ENCODE measurements at places on chromosomes 2 and 18.

- DNase-seq: peak; percentile 22
Observed at GRCh38 chr2:1132328-1132969, 181.8 kb downstream of the SNTG2 start.

DNA sequence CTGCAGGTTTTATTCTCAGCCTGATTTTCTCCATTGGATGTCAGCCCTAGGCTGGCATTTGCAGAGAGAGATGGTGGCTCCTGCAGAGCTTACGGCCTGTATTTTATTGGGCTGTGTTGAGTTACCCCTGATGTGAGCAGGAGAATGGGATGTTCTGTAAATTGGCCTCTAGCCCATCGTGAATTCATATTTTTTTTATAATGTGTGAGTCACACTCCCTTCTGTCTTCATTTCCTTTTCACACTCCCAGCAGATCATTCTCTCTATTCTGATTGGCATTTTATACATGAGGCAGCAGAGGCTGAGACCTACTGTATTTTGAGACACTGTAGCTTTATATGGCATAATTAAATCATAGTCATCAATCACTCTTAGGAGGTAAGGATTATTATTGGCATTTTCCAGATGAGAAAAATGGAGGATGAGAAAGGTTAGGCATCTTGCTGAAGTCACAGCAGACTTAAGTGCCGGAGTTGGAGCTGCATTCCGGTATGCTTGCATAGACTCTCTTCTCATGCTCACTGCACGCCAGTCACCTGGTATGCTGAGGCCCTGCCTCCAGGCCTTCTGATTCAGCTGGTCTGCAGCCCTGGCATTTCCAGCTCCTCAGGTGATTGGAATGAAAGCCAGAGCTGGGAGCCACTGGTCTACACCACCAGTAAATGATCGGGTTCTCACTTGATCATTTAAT is 142.4 kb downstream of the NEDD4L start:
- no peak for DNase-seq

DNA sequence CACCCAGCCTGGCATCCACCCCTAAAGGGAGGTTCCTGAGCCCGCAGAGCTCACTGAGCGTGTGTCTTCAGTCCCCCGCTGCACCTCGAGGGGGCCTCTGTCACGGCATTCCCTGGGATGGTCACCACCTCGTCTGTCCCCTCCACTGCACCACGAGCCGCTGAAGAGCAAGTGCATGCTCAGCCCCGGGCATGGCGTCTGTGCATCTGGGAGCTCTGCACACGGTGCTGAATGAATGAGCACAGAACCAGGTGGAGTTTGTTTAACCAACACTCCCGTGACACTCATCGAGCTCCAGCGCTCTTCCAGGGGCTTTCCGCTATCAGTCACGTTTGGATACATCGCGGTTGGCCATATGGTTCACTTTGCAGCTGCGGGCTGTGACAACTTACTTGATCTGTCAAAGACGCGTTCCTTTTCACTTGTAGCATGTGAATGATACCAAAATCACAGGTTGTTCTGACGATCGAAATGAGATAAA is 9.2 kb downstream of the ALLC start:
- DNase-seq: no peak

DNA sequence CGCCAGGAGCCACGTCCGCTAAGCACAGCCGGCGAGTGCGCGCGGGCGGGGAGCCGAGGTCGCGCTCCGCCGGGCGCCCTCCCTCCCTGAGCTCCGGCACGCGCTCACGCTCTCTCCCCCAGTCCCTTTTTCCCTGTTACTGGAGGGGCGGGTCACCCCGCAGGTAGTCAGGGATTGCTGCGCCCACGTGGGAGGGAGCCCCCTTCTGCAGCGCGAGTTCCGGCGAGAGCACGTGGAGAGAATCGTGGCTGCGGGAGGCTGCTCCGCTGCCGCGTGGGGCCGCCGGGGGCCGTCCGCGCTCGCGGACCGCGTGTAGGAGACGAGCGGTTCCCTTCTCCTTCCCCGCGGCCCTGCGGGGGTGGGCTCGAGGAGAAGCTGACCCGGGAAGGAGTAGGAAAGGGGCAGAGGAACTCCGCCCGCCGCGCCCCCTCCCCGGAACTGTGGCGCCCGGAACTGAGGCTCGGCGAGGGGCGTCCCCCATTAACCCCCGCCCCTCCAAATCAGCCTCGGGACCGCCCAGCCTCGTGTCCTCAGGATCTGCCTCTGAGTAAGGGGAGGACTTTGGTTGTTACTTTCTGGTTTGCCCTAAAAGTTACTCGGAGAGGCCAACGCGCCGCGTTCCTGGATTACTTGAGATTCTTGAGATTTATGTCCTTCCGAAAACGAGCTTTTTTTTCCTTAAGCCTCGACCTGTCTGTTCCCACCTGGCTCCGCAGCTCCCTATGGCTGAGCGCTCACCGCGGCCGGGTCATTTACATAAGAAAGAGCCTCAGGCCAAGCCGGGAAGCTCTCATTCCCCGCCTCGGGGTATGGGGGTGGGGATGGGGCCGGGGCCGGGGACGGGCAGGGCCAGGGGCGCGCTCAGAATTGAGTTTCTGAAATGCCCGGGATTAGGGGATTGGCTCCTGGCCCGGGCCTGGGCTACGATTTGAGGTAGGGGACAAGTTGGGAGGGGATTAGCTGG is 1.1 kb downstream of the HK2 start:
- DNase-seq: peak; percentile 79

GRCh38 chr2:165898381-165898780 is 55.2 kb downstream of the TTC21B start:
- DNase-seq: no peak

- DNase-seq: no peak
Observed at GRCh38 chr2:22002066-22002465, 878.3 kb downstream of the TDRD15 start.

DNA sequence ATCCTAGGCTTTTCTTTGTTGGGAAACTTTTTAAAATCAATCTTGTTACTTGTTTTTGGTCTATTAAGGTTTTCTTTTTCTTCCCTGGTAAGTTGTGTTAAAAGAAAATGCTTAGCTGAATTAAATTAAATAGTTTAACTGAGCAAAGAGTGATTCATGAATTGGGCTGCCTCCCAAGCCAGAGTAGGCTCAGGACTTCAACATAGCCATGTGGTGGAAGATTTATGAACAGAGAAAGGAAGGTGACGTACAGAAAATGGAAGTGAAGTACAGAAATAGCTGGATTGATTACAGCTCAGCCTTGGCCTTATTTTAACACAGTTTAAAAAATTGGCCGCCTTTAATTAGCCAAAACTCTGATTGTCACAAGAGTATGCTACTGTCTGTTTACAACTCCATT is 27.9 kb upstream of the GALNT5 start:
- no peak for DNase-seq

DNA sequence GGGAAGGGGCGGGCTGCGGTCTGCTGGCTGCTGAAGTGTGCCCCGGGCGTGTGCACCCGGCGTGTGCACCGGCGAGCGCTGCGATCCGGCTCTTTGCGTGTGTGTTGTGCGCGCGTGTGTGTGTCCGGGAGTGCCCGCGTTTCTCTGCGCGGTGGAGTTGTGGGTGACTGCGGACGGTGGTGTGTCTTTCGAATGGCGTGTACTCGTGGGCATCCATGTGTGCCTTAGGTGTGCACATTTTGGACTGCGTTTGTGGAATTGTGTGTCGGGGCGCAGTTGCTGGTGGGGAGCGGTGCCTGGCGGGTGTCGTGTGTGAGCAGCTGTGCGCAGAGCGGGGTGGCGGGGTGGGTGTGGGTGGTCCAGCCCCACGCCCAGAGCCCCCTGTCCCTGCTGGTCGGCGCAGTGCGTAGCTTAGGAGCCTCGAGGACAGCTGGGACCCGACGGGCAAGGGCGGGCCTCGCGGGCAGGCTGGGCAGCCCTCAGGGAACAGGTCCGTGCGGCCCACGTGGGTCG is 533 bp downstream of the HPCAL1 start:
- DNase-seq: peak; percentile 39

DNA sequence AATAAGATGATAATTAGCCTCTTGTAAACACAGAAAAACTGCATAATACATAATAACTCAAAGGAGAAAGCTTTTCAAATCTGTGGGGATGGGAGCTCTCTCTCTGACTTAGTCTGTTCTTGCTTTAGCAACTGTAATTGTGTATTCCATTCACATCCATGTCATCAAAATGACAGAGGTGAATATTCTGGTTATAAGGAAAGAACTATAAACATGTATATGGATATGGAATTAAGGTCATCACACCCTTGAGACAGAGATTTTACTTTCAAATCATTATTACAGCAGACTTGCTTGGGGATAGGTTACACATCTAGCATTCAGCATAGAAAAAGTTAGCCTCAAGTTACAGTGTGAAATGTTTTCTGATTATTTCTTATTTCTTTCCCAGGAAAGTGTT is 497.7 kb downstream of the LRP1B start:
- DNase-seq: no peak

- DNase-seq: no peak
Observed at GRCh38 chr2:27305516-27305915, 2.7 kb downstream of the UCN start.

GRCh38 chr2:219643788-219644398 is 16.5 kb downstream of the SLC4A3 start:
- no peak for DNase-seq

- DNase-seq: no peak
Observed at GRCh38 chr18:8615397-8616027, 6.3 kb downstream of the RAB12 start.

DNA sequence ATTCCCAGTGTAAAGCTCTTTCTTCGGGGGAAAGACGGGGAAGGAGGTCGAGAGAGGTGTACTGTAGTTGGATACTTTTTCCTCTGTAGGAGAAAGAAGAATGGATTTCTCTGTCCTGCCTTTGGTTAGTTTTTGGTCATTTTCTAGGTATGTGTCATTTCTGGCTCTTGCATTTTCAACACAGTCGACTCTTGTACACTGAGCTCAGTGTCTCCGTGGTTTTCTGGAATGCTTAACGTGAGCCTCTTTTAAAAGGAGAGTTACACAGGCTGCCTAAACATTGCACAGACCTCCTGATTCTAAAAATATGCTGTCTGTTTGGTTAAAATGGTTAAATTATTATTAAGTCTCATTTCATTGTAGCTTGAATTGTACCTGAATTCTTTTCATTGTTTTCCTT is 21.8 kb upstream of the GLS start:
- no peak for DNase-seq

- no peak for DNase-seq
Observed at GRCh38 chr18:32761231-32761630, 11.6 kb downstream of the KLHL14 start.

- no peak for DNase-seq
Observed at GRCh38 chr2:198371921-198372543, 567.6 kb downstream of the PLCL1 start.

DNA sequence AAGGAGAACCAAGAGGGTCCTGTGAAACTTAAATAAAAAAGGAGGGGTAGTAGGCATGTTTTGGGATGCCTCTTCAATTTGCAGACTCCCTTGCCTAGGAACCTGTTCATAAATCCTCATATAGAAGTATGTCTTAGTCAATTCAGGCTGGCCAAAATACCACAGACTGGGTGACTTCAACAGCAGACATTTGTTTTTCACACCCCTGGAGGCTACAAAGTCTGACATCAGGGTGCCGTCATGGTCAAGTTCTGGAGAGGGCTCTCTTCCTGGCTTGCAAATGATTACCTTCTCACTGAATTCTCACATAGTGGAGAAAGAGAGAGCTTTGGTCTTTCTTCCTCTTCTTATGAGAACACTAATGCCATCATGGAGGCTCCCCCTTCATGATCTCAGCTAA is 4.1 kb upstream of the TCF4 start:
- no peak for DNase-seq

DNA sequence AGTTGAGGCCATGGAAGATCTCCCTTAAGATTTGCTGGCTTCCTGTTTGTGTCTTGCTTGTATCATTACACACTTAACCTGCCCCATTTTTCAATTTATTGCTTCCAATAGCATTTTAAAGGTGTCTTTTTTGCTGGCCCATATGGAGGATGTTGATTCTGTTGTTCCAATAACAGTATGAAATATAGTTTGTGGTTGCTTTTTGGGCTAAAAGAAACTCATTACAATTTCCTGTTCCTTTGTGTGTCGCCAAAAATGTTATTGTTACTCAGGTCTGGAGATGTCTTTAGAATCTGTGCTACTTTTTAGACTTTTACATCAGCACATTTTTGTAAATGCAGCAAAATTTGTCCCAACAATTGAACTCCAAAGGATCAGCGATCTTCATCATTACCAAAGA is 234.0 kb upstream of the ITGA4 start:
- no peak for DNase-seq

GRCh38 chr2:150174971-150175421 is 312.5 kb downstream of the RND3 start:
- no peak for DNase-seq

GRCh38 chr2:212943351-212943750 is 208.1 kb downstream of the IKZF2 start:
- no peak for DNase-seq

- no peak for DNase-seq
Observed at GRCh38 chr18:47427923-47428637, 176.6 kb upstream of the SKOR2 start.

DNA sequence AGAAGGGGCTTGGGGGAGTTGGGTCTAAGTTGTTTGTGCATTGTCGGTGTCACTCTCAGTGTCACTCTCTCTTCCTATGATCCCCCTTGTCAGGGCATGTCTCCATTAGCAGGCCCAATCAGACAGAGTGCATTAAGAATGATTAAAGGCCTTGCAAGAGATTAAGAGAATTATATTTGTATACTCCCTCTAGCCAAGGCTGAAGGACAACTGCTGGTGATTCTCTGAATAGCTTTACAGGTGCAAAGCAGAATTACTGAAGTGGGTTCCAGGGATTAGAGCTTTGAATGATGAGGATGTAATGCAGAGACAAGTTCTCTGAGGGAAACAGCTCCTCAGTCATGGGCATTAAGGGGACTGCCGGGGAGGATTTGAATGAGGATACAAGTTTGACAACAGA is 104.8 kb upstream of the LGALSL start:
- DNase-seq: no peak

- DNase-seq: no peak
Observed at GRCh38 chr2:71938108-71938507, 209.6 kb downstream of the CYP26B1 start.

DNA sequence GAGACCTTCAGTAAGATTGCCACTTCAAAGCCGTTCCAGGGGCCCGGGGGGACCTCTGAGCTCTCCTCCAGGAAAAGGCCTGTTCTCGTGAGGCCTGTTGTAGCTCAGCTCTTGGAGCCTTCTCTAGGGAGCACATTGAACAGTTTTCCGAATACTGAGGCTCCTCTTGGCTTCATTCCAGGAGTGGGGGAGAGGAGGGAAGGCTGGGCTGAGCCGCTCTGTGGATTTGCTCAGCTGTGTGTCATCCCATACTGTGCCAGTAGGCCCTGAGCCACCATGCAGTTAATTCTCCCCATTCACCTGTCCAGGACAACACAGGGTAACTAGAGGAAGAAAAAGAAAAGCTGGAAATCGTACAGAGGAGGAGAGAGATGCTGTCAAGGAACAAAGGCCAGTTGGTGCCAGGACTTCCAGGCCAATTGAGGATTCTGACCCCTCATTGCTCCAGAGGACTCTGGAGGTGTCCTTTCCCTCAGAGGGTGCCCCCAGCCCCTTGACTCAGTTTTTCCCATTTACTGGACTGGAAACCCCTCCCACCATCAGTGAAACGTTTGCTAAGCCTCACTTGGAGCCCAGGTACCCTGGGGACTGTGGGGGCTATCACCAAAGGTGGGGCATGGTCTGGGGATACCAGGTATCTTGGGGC is 41.4 kb downstream of the HS1BP3 start:
- no peak for DNase-seq

GRCh38 chr2:163463411-163463810 is 272.4 kb downstream of the FIGN start:
- no peak for DNase-seq

GRCh38 chr2:186853951-186854350 is 5.0 kb upstream of the ZSWIM2 start:
- no peak for DNase-seq

- DNase-seq: no peak
Observed at GRCh38 chr2:97996679-97997078, 931 bp upstream of the TMEM131 start.

GRCh38 chr18:3499501-3499900 is 49.5 kb downstream of the TGIF1 start:
- DNase-seq: no peak

All from activated naive CD4-positive, alpha-beta T cell treated with Interleukin-2 at 50 U/mL for 16 hours (primary cell).